Fibroblast of skin of right quadriceps (primary cell): ENCODE measurements at places on chromosomes 2 and 18.

DNA sequence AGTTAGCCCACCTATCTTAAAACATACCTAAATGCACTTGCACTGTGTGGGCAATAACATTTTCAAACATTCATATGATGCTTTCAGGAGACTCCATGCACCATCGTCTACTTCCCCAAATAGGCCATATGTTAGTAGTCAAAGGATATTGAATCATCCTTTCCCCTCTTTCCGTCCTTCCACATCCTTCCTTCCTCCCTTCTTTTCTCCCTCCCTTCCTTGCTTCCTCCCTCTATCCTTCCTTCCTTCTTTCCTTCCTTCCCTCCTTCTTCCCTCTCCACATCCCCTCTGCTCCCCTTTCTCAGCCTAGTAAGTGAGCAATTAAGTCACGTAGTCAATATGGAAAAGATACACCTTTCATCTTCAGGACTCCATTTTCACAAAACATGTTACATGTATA is 73.8 kb downstream of the ZEB2 start:
- DNase-seq, result no peak

DNA sequence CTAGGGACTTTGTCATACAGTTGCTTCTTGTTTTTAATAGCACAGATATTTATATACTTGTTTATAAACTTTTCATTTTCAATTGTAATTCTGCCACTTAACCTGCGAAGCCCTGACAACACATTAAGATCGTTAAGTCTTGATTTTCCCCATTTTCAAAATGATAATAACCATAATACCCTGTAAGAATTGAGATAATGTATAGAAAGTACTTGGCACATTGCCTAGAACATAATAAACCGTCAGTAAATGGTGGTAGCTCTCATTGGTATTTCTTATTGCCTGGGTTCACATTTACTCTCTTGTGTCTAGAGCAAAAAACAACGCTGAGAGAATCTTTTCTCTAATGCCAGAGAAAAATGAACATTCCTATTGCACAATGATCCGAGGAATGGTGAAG is 18.6 kb downstream of the PTCD3 start:
- no peak for DNase-seq

GRCh38 chr2:80549901-80550300 is 245.3 kb upstream of the LRRTM1 start:
- DNase-seq, result no peak

GRCh38 chr2:119480184-119480583 is 44.1 kb downstream of the SCTR start:
- DNase-seq, result no peak

GRCh38 chr2:197354169-197354558 is 43.6 kb upstream of the ANKRD44 start:
- DNase-seq, result no peak

DNA sequence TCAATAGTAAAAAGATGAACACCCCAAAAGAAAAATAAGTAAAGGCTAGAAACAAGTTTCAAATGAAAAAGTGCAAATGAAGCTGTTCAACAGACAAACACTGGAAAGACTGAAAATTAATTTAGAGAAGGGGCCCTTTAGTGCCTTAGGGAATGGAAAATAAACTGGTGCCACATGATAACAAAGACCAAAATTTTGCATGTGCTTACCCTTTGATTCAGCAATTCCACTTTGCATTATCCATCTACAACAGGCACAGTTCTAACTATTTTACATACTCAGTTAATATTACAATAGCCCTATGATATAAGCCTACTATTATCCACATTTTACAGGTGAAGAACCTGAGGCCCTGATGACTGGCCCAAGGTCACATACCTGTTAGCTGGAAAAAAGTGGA is 183.9 kb downstream of the NBAS start:
- DNase-seq, result no peak

DNA sequence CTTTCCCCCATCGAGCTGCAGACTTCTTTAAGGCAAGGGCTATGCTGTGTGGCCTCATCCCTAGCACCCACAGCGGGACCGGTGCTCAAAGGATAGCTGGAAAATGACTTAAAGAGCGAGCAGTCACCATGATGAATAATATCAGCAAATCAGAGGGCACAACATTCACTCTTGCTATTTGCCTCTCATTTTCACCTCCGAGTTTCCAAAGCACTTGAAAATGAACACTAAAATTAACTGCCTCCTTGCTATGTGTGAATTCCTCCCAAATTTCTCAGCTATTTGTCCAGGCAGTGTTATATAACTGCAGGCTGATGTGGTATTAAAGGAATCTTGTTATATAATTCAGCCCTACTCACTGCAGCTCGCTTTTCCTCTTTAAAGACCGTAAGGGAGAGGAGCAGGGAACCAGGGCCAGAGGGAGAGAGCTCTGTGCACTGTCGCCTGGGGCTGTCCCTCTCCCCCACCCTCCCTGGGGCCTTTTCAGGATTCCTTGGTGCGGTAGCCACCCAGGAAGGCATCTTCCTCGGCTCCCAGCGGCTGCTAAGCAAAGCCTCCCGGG is 1.4 kb downstream of the CYS1 start:
- DNase-seq, result no peak

GRCh38 chr2:239990966-239991365 is 34.2 kb downstream of the NDUFA10 start:
- DNase-seq, result no peak
